ENCODE measurements at places on chromosomes 12 and 14.
A peak's percentile ranks its signal among the peaks of the same experiment; 100 is the strongest.

- DNase-seq: no peak
These were observed 7.2 kb upstream of the FOXN3 start for GRCh38 chr14:89424241-89424640.

DNA sequence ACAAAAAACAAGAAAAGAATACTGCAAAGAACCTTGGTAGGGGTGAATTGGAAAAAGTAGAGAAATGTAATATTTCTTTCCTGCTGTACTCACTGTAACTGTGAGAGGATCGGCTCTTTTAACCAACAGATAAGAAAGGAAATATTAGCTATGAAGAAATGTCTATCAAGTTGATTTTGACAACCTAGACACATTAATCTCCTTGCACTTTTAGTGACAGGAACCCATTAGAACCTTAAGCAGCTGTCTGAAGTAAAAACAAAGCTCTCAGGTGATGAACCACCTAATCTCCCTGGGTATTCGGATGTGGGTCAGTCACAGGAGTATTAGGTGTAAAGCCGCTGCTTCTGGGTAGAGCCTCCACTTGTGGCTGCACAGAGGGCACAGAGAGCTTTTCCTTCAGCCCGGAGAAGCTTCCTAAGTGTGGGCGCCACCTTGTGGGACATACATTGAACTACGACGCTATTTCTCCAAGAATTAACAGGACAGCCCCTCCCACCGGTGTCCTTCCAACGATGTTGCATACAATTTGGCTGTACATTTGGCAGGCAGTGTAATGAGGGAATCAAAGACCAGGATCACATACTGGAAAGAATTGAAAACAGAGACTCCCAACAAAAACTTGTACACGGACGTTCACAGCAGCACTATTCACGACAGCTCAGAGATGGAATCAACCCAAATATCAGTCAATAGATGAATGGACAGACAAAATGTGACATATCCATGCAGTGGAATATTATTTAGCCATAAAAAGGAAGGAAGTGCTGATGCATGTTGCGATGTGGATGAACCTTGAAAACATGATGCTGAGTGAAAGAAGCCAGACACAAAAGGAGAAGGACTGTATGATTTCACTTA lies 28.9 kb upstream of the MAPKAPK5 start:
- peak; percentile 39 for DNase-seq

DNA sequence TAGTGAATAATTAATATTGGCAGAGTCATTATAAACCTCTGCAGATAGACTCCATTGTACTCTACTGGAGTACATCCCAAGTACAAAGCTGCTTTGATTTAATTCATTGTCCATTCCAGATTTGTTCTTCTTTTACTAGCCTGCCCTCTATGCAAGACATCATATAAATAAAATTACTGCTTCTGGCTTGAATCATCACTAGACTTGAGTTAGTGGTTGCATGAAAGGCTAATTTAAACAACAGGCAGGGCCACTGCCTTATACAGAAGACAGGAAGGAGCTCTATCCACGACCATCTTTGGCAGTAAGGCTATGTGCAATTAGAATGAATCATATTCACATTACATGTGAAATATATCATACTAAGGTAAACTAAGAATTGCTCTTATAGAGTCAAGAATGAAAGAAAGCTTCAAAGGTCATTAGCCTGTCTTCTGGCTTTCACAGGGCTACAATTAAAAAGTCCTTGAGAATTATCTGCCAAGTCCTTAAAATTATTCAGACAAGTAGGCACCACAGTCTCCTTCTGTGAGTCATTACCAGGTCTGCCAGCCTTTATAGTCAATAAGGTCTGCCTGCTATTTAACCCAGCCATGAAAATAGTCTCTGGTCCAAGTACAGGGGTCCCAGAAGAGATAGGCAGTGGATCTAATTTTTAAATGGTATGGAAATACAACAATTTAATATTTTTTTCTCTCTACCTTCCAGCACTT lies 631.8 kb downstream of the TMTC2 start:
- no peak for DNase-seq

GRCh38 chr12:4280351-4281163 lies 7.0 kb downstream of the CCND2 start:
- no peak for DNase-seq

- DNase-seq: no peak
These were observed 508.1 kb downstream of the PCNX1 start for GRCh38 chr14:71415404-71415690.

DNA sequence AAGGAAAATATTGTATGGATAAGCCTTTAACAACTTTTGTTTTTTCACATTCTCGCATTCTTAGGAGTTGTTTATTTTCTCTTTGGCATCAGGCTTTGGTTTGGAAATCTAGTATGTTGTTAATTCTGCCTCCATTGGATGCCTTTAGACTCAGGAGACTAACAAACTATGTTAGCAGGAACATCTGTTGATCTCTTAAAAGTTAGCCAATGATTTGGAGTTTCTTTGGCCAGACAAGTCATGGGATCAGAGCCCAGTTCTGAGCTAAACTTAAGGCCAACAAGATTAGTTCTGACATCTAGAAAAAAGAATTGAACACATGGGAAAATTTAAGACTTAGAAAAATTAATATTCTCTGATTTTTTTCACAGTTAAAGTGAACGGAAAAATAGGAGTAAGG lies 35.3 kb upstream of the STRAP start:
- no peak for DNase-seq

DNA sequence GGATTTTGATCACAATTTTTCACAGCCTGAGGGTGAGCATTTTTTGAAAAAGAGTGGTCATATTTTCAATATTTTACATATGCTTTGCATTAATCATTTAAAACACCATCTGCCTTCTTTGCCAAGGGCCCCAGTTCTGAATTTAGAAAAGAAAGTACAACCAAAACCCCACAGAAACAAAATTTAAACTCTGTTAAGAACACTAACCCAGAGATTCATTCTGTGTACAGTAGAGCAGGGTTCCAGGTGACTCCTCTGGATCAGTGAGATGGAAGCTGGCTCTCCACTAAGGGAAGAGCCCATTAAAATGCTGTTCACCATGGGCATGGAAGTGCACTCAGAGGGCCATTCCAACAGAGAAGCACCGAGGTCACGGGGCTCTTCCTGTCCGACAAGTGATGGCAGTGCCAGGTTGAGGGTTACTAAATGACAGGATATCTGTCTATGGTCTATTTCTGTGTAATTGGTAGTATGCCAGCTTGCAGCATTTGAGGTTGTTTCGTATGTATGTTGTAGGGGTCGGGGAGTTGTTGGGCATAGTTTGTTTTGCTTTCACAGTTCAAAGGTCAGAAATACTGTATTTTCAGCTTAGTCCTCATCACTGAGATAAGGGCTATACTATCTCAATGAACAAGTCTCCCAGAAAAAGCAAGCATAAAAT lies 95.9 kb downstream of the SLC35F4 start:
- DNase-seq: no peak

DNA sequence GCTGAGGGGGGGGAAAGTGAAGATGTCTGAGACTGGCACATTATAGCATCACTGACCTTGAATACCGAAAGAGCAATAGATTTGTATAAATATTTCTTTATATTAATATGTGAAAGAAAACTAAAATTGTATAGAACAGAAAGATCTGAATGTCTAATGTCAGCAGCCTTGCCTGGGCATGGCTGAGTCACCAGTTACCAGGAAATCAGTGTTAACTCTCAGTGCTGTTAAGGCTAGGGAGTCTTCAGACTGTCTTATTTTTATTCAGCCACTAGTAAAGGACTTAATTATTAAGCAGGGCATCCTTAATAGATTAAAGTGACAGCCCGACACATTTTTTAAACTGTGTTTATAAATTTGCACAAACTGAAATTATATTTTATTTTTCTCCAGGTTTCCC lies 122.9 kb upstream of the AEBP2 start:
- DNase-seq: no peak

- DNase-seq: no peak
These were observed 182.5 kb downstream of the VRK1 start for GRCh38 chr14:96979611-96980074.

DNA sequence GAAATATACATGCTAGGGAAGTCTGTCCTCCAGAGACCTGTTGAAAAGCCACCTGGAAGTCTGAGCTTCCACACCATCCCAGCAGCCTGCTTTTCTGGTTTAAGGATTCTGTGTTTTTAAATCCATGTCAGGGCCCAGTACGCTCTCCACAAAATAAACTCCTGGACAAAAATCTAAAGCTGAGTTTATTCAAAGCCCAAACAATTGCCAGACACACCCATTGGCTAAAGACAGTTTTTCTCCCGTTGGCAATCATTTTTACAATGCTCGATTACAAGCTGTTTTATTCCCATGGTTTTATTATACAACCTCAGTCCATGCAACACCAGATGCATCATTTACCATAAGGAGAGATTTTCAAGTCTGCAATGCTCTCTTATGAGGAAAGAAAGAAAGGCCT lies 94.5 kb downstream of the MYRFL start:
- DNase-seq: no peak

DNA sequence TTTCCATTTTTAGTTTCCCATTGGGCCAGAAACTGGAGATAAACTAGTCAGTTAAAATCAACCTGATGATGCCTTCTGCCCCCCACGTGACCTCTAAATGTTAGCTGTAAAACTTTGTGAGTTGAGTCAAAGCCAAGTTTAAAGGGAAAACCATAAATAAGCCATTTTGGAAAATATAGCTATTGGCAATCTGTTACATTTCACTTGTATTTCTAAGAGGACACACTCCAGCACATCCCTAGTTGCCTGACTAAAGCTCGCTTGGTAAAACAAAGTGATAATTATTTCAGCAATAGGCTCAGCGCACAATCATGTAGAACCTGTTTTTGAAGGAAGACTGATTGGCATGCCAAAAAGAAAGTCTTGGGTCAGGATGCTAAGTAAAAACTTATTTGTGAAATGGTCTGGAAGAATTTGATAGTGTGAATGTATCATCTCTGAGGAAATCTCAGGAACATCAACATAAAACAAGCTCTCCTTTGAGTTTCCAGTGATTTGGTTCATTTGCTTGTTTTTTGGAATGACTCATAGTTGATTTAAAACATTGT lies 49.2 kb upstream of the AEBP2 start:
- DNase-seq: no peak

- DNase-seq: no peak
These were observed 24.3 kb downstream of the MAPK1IP1L start for GRCh38 chr14:55075628-55076175.
